ENCODE measurements at places on chromosomes 5 and 9. TPM values are rescaled to one million over a fixed set of nuclear protein-coding genes. Genes with fewer than 3 reads are reported as not detected.

DNA sequence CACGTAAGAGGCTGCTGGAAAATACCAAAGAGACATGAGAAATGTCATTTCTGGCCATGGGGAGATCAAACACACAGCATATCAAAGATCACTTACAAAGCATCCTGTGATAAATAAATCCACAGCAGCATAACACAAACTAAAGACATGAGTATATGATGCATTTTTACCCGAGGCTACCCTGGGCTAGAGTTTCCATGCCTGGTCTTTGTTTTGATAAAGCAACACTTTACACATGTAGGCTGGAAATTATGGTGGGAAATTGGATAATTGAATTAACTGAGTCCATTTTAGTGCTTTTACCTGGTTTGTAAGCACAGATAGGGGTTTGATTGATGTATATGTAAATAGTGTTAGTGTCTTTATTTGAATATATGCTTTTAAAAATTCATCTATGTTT lies 288.4 kb downstream of the AOPEP start:
- DNase-seq: no peak
- H3K4me1 ChIP-seq: no peaks in the 10 kb centered on the region

DNA sequence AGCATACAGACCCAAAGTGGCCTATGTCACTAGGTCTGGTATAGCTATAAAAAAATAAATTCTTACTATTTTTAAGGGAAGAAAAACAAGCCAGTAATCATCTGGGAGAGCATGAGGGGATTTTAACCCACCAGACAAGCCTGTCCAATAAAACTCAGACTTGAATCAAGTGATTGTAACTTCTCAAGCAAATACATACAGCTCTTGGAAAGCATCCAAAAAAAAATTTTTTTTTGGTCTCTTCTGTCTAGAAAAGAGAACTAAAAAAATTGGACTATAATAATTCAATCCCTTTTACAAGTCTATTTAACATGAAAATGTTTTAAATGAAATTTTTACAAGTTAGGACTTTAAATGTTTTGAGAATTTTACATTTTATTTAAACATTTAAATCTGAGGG lies 61.7 kb downstream of the FBXL17 start:
- no peak overlapping the region for H3K4me3 ChIP-seq
- no peaks in the 10 kb centered on the region for H3K27me3 ChIP-seq
- no peaks in the 10 kb centered on the region for H3K36me3 ChIP-seq
- H3K4me1 ChIP-seq: no peaks in the 10 kb centered on the region

- no peaks in the 10 kb centered on the region for H3K36me3 ChIP-seq
- DNase-seq: no peak
- no peak overlapping the region for H3K4me3 ChIP-seq
- H3K4me1 ChIP-seq: no peaks in the 10 kb centered on the region
These were observed 83.7 kb upstream of the IRX4 start for GRCh38 chr5:1966461-1966860.

- H3K27ac ChIP-seq: no peak overlapping the region
- H3K36me3 ChIP-seq: no peaks in the 10 kb centered on the region
- H3K4me3 ChIP-seq: peak overlapping the region; percentile 69
These were observed 80.8 kb downstream of the NTNG2 start for GRCh38 chr9:132242621-132243155.

DNA sequence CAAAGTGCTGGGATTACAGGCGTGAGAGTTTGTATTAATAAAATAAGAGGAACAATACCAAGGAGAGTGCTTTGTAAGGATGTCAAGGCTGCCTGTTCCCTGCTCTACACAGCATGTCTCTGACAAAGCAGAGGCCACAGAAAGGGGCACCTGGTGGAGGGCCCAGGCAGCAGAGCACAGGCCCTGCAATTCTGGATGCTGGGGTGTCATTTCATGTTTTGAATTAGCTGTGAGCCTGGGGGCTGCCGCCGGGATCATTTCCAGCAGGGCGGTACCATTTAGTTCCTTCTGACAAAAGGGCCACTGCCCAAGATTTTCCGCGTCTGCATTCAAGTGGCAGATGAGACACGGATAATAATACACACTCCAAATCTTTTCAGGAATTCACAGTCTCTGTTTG lies 396.9 kb downstream of the GADD45G start:
- no peak overlapping the region for H3K27ac ChIP-seq
- no peak overlapping the region for H3K4me3 ChIP-seq
- H3K36me3 ChIP-seq: no peaks in the 10 kb centered on the region
- DNase-seq: no peak
- H3K4me1 ChIP-seq: peaks cover 12% of the 10 kb centered on the region

- DNase-seq: no peak
- no peaks in the 10 kb centered on the region for H3K27me3 ChIP-seq
- H3K36me3 ChIP-seq: no peaks in the 10 kb centered on the region
- no peak overlapping the region for H3K4me3 ChIP-seq
- H3K27ac ChIP-seq: no peak overlapping the region
These were observed 65.3 kb downstream of the CFAP95 start for GRCh38 chr9:69885931-69886330.

DNA sequence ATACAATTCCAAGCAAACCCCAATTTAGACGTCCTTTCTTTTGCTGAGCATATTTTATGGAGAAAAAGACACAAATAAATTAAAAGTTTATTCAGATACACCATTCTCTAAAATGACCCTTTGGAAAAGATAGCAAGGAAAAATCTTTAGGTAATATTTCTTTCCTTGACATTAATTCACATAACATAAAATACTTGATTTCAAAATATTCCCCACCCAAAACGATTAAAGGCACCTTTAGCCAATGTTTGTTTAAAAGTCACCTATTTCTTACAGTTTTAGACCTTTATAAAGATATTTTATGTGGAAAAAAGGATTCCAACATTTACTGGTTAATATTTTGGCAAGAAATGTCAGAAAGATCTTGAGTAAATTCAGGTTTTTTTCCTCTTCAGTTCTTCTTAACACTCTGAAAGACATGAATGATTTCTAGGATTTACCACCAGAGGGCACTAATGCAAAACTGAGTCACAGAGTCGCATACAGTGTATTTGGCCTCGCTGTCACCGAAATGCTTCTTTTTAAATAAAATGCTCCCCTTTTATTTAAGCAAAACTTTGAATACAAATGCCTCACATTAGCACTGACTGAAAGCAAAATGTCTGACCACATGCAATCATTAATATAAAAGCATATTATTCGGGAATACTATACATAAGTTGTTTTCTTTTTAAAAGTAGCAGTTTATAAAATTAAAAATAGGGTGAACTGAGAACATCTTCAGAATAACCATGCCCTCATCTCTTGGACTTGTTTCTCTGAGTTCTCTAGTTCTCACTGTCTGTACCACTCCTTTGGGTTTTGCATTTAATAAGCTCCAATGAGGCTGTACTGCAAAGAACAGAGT lies 122.5 kb downstream of the SLC1A3 start:
- H3K27ac ChIP-seq: no peak overlapping the region
- H3K4me3 ChIP-seq: no peak overlapping the region
- DNase-seq: no peak
- no peaks in the 10 kb centered on the region for H3K36me3 ChIP-seq

Gene OBP2B
- total RNA-seq: not detected

DNA sequence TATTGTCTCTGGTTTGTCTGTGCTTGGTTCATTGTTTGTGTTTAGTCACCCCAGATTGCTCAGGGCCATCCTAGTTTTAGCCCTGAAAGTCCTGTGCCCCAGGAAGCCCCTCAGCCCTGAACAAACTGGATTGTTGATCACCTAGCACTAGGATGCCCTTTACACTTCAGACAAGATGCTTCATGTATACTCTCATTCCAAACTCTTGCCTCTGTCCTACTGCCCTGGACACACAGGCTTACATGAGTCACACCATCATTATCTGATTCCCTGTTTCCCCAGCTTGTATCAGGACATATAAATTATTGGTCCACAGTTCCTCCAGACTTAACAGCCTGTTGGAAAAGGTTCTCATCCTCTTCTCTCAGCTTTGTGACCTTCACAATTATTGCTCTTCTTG lies 120.1 kb downstream of the BAAT start:
- no peaks in the 10 kb centered on the region for H3K36me3 ChIP-seq
- no peak overlapping the region for H3K27ac ChIP-seq
- no peaks in the 10 kb centered on the region for H3K27me3 ChIP-seq
- H3K4me3 ChIP-seq: no peak overlapping the region
- no peaks in the 10 kb centered on the region for H3K4me1 ChIP-seq

DNA sequence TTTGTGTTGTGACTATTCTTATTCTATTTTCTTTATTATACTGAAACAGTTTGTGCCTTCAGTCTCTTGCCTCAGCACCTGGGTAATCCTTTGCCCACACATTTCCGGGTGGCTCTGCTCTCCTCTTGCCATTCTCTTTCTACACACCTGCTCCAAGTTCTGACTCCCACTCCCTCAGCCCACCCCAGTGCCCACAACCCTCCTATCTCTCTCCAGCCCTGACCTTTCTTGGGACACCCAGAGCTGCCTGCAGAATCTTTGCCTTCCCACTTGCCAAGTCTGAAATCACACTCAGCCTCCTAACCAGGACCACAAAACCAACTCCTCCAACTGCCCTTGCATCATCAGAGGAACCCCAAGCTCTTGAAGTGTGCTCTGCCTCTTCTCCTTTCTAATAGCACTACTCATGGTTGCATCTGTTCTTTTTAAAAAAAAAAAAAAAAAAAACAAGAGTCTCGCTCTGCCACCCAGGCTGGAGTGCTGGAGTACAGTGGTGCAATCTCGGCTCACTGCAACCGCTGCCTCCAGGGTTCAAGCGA lies 4.1 kb downstream of the SWI5 start:
- H3K4me1 ChIP-seq: no peaks in the 10 kb centered on the region
- H3K27me3 ChIP-seq: no peaks in the 10 kb centered on the region
- no peak for DNase-seq
- H3K27ac ChIP-seq: no peak overlapping the region
- no peaks in the 10 kb centered on the region for H3K36me3 ChIP-seq
- no peak overlapping the region for H3K4me3 ChIP-seq

GRCh38 chr5:78327761-78328510 lies 32.5 kb upstream of the SCAMP1 start:
- no peaks in the 10 kb centered on the region for H3K36me3 ChIP-seq
- no peak for DNase-seq
- H3K27ac ChIP-seq: peak overlapping the region; percentile 24
- H3K4me1 ChIP-seq: no peaks in the 10 kb centered on the region

Gene ZNF879
- total RNA-seq: not detected

DNA sequence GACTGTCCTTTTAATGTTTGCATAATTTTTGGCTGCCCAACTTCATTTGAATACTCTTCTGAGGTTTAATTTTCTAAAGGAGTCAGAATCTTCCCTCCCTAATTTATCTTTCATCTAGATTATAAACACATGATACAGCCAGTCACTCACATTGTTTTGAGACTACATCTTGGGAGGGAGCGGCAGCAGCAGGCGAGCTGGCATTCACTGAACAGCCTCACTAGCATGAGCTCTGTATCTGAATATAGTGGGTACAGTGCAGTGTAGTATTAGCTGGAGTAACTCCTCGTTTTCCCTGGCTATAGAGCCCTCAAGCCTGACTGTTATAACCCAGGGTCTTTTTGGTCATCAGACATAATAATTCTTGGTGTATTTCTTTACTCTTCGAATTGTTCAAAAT lies 969.2 kb upstream of the COX7C start:
- H3K4me1 ChIP-seq: no peaks in the 10 kb centered on the region
- no peak for DNase-seq
- H3K27me3 ChIP-seq: no peaks in the 10 kb centered on the region

Gene CERCAM
- total RNA-seq: 1.2 TPM

GRCh38 chr5:72130351-72130761 lies 23.1 kb downstream of the MAP1B start:
- H3K36me3 ChIP-seq: no peaks in the 10 kb centered on the region
- no peak overlapping the region for H3K4me3 ChIP-seq
- DNase-seq: no peak
- no peaks in the 10 kb centered on the region for H3K4me1 ChIP-seq
- no peak overlapping the region for H3K27ac ChIP-seq

- H3K4me3 ChIP-seq: no peak overlapping the region
- H3K27ac ChIP-seq: peak overlapping the region; percentile 42
- H3K27me3 ChIP-seq: no peaks in the 10 kb centered on the region
- peaks cover 34% of the 10 kb centered on the region for H3K4me1 ChIP-seq
- no peak for DNase-seq
- no peaks in the 10 kb centered on the region for H3K36me3 ChIP-seq
These were observed 10.5 kb upstream of the IRF1 start for GRCh38 chr5:132500931-132501628.

DNA sequence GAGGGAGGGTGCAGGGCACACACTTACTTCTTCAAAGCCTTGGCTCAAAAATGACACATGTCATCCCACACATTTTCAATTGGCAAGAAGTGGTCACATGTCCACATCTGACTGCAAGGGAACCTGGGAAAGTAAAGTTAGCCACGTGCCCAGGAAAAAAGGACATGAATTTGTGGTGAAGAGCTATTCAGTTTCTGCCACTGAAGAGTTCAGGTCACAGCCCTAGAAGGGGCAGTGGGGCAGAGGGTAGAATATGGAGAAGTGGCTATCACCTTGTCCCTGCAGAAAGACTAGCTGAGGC lies 1.9 kb upstream of the RGS14 start:
- H3K4me3 ChIP-seq: no peak overlapping the region
- DNase-seq: no peak
- no peaks in the 10 kb centered on the region for H3K36me3 ChIP-seq
- no peaks in the 10 kb centered on the region for H3K27me3 ChIP-seq
- no peak overlapping the region for H3K27ac ChIP-seq

DNA sequence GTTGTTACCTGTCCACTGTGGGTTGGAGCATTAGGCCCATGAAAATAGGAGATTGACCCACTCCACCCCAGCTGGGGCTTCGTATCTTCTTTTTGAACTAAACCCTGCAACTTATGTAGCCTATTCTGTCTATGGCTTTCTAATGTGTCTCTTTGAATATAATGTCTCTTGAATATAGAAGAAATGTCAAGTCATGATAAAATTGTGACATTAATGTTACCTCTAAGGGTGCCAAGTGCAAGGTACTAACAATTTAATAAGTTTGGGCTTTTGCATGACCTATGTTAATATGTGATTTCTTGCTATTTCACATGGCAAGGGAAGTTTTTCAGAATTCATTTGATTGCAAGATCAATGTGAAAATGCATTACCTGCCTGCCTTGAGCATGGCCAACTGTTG lies 40.4 kb upstream of the PUM3 start:
- H3K27ac ChIP-seq: no peak overlapping the region
- H3K4me1 ChIP-seq: no peaks in the 10 kb centered on the region
- H3K36me3 ChIP-seq: no peaks in the 10 kb centered on the region
- no peak for DNase-seq
- H3K27me3 ChIP-seq: no peaks in the 10 kb centered on the region

GRCh38 chr5:90844931-90845330 lies 286.3 kb downstream of the ADGRV1 start:
- no peak overlapping the region for H3K4me3 ChIP-seq
- no peak overlapping the region for H3K27ac ChIP-seq
- DNase-seq: no peak

Gene HCN1
- not detected for total RNA-seq

- H3K36me3 ChIP-seq: no peaks in the 10 kb centered on the region
- no peak overlapping the region for H3K27ac ChIP-seq
- no peaks in the 10 kb centered on the region for H3K4me1 ChIP-seq
- no peaks in the 10 kb centered on the region for H3K27me3 ChIP-seq
These were observed 487.5 kb upstream of the SGCD start for GRCh38 chr5:155839251-155840037.

- no peaks in the 10 kb centered on the region for H3K4me1 ChIP-seq
- DNase-seq: no peak
- H3K27me3 ChIP-seq: no peaks in the 10 kb centered on the region
- no peaks in the 10 kb centered on the region for H3K36me3 ChIP-seq
- no peak overlapping the region for H3K27ac ChIP-seq
These were observed 216.2 kb upstream of the PIK3R1 start for GRCh38 chr5:67999391-67999790.

Gene FAM81B
- not detected for total RNA-seq

Gene GFPT2
- total RNA-seq: 0.33 TPM

- no peak overlapping the region for H3K4me3 ChIP-seq
- H3K27ac ChIP-seq: no peak overlapping the region
- peak; percentile 44 for DNase-seq
- no peaks in the 10 kb centered on the region for H3K27me3 ChIP-seq
These were observed 27.5 kb upstream of the BOD1 start for GRCh38 chr5:173643964-173644363.

Gene ANKRD18B
- not detected for total RNA-seq
